Stimulated activated CD4-positive, alpha-beta T cell treated with anti-CD3 and anti-CD28 coated beads, Interleukin-15, amount 100 ng/mL, for 24 hours (primary cell): ENCODE measurements at places on chromosomes 2 and 18.

GRCh38 chr2:120419073-120419472 lies 73.1 kb downstream of the INHBB start:
- DNase-seq: no peak

DNA sequence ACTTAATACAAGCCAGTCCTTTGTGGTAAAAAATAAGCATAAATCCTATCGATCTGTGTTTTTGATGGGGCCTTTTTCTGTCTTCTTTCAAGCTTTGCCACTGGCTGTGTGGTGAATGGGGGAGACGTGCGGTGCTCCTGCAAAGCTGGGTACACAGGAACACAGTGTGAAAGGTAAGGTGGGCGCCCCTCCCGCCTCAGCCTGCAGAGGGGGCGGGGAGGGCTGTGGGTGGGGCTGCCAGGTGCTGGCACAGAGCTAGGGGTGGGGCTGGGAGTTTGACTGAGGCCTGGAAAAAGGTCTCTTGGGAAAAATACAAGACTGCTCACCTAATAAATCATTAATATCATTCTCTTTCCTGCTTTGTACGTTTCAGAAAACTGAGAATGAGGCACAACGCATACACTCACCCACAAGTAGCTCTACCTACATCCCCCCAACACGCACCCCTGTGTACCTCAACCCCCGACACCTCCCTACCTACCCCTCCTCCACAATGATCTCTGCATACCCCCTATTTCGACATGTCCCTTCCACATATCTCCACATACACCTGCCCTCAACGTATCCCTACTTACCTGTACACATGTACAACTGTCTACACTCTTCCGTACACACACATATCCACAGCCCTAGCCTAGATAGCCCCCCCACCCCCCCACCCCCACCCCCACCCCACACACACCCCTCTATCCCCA lies 129.7 kb upstream of the TTC39C start:
- DNase-seq: no peak

DNA sequence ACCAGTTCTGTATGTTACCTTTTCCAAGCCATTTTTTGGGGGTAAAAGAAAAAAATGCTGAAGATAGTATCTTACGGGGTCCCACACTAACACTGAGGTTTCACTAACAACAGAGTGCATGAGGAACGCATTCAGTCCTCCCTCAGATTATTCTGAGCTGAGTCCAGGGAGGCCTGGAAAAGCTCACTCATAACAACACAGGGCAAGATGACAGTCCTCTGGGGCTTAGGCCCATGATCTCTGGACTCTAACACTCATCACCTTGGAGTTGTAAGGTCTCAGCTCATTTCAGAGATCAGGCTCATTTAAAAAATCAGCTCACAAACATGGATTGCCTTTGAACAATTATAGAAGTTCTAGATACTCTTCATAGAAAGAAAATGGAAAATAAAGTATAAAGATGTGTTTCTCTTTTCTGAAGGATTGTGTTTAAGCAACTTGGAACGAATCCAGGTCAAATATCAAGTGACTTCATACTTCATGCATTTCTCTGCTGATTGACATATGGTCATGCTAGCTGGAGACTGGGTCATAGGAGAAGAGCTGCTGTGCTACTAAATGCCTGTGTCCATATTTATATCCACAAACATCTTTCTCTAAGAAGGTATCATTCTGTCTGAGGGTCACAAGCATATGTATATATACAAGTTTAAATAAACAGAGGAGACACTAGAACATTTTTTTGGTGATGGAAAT lies 265.8 kb downstream of the ALK start:
- DNase-seq: no peak

DNA sequence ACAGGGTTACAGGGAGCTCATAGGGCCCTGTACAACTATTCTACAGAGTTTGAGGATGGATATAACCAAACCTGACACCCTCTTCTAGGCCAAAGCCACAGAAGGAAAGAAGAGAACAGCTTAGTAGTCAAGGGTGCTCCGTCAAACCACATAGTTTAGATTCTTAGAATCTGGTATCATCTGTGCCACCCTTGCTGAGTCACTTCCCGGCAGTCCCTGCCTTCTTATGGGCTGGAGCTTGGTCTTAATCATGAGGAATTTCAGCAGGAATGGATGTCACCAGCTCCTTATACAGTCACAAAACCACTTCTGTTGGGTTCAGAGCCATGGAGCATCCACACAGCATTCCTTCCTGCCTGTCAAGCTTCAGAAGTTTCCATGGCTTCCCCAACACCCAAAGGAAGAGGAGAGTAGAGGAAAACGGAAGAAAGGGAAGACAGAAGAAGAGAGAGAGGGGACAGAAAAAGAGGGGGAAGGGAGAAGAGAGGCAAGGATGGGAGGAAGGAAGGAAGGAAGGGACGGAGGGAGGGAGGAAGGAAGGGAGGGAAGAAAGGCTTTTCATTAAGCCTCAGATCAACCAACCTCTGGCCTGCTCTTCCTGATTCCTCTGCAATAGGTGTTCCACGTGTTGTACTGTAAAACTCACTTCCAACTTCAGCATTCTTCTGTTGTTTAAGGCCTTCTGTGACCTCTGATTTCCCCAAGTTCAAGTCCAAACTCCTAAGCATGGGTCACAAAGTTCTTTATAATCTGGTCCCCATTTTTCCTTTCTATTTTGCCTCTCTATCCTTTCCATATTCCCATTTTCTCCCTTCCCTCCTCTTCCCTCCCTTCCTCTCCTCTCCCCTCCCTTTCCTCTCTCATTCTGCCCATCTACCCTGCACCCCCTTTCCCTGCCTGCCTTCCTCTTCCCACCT lies 246.1 kb upstream of the TNP1 start:
- peak; percentile 11 for DNase-seq
